ENCODE measurements at places on chromosomes 4 and X.

GRCh38 chr4:56684320-56685050 lies 3.4 kb upstream of the HOPX start:
- no peak for DNase-seq

GRCh38 chr4:625631-626161 lies 323 bp downstream of the PDE6B start:
- no peak for DNase-seq

DNA sequence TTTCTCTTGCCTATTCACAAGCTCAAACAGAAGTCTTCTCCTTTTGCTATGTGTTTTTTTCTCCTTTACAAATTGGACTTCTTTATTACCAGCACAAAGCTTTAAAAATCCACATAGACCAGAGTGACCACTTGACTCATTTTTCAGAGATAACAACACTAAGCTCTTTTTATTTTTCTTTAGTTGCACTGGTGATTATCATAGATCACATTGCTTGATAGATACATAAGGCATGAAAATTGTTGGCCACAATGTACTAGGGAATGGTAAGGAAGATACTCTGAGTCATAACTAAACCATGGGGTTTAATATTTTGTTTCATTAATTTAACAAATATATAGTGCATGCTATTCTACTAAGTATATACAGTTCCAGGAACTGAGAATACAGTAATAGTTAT lies 159.0 kb downstream of the GASK1B start:
- no peak for DNase-seq

- no peak for DNase-seq
Measured at GRCh38 chr4:84751707-84752106, 168.8 kb downstream of the CDS1 start.

DNA sequence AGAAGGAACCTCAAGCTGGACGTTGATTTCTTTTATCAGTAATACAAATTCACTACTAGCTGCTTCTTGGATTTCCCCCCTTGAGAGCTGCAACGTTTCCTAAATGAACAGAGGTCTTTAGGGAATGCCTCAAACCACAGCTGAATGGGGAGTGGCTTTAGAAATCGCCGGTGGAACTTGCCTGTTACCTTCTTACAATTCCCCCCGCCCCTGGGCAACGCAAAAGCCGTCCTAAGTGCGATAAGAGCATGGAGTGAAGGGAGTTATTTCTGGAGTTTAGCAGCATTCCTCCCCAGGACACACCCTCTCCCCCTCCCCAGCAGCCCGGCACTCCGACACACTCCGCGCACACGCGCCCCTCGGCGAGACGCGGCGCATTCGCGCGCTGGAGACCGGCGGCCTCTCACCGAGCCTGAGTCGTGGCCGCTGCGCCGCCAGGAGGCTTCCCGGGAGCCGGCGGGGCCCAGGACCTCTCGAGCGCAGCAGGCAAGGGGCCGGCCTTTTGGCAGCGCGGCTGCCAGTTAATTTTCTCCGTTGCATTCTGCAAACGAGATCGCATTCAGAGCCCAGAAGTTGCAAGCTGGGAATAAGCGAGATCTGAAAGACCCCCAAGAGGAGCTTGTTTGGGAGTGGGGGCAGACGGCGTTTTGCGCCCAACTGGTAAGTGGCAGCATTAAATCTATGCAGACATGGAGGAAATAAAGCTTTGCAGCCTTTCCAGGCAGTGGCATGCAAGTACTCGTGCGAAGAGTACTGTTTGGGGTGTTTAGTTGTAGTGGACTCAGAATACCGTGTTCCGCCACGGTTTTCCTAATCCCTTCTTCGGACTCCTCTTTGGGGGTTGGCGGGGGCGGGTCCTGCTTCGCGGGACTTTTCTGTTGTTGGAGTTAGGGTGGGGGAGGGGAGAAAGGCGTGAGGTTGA lies 134.7 kb downstream of the PALLD start:
- DNase-seq = no peak

- DNase-seq = no peak
Measured at GRCh38 chrX:3609810-3610209, 103.6 kb downstream of the PRKX start.

DNA sequence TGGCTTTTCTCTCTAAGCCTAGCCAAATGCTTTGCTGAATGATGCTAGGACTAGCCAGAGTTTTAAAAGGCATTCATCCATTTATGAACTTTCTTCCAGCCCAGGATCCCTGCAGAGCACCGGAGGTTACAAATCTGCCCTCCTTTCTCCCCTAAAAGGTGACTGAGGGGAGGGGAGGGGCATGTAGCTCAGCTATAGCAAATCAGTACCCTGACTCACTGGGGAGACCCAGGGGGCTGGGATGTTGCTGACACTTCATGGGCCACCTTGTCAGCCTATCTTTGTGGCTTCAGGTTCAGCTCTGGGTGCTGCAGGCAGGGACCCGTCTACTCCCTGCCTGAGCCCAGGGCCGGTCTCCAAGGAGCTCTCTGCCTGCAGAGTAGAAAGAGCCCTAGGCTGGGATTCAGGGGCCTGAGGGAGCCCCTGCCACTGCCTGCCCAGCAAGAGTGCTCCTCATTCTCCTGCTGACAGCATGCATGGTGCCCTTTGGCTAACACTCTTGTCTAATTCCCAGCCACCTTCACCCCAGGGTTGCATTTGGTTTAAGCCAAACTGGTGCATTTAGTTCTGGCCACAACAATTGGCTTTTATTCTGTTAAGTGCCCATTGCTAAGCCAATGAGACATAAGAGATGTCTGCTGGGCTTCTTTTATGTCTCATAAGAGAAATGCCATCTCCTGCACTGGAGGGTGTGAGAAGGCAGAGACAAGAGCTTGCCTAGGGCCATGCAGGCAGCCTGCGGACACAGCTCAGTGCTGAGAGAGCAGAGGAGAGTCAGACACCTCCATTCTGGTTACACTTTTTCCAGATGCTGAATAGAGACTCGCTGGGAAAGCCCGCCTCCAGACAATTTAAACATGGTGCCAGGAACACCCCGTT lies 11.9 kb upstream of the UBA6 start:
- no peak for DNase-seq
